ENCODE measurements at places on chromosomes 16 and 17. TPM values are rescaled to one million over a fixed set of nuclear protein-coding genes. Genes with fewer than 3 reads are reported as not detected.

Gene ABCA9
- total RNA-seq, result 6.7 TPM

Gene HSF4
- 0.42 TPM for total RNA-seq

Gene SLC16A6
- 0.92 TPM for total RNA-seq

Gene MEIOC
- total RNA-seq, result not detected

Gene PHOSPHO1
- total RNA-seq, result 99.4 TPM

Gene PSMB10
- total RNA-seq, result 36.3 TPM

Gene ZNF771
- total RNA-seq, result 2.6 TPM

Gene TMC8
- 7.9 TPM for total RNA-seq

Gene RAB34
- 14.3 TPM for total RNA-seq

Gene GDPD1
- total RNA-seq, result 0.92 TPM

Gene OTOP2
- not detected for total RNA-seq

Gene CACNG1
- not detected for total RNA-seq

Gene CENPV
- total RNA-seq, result 15.2 TPM

Gene TBC1D3
- total RNA-seq, result 3.8 TPM

Gene MMP2
- total RNA-seq, result 4.6 TPM

Gene LAT
- 2.3 TPM for total RNA-seq

Gene SPATA32
- not detected for total RNA-seq

Gene PDE6G
- 0.25 TPM for total RNA-seq

Gene CES5A
- not detected for total RNA-seq

Gene TEX14
- total RNA-seq, result 0.14 TPM

Data from liver (tissue), 10 donors.